ENCODE measurements at places on chromosomes 7 and 10.

GRCh38 chr10:17344206-17344605 is 110.2 kb downstream of the ST8SIA6 start:
- DNase-seq = no peak

- no peak for DNase-seq
Observed at GRCh38 chr10:62665771-62666170, 138.7 kb upstream of the ADO start.

DNA sequence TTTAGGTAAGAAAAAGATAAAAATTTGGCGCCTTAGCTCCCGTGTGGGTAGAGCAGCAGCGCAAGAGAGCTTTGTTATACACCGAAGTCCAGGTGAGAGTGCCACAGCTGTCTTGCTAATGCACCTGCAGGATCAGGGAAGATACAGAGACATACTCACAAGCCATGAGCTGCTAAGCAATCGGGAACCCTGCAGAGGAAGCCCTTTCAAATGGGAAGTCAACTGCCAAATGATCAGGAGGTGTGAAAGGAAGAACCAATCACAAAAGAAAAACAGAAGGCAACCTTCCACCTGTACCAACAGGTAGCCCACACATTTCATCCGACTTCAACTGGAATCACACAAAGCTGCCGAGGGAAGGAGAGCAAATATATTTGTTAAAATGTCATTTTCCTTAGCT is 610.5 kb upstream of the PFKP start:
- no peak for DNase-seq

- DNase-seq = no peak
Observed at GRCh38 chr10:103980288-103980906, 13.5 kb downstream of the SLK start.

DNA sequence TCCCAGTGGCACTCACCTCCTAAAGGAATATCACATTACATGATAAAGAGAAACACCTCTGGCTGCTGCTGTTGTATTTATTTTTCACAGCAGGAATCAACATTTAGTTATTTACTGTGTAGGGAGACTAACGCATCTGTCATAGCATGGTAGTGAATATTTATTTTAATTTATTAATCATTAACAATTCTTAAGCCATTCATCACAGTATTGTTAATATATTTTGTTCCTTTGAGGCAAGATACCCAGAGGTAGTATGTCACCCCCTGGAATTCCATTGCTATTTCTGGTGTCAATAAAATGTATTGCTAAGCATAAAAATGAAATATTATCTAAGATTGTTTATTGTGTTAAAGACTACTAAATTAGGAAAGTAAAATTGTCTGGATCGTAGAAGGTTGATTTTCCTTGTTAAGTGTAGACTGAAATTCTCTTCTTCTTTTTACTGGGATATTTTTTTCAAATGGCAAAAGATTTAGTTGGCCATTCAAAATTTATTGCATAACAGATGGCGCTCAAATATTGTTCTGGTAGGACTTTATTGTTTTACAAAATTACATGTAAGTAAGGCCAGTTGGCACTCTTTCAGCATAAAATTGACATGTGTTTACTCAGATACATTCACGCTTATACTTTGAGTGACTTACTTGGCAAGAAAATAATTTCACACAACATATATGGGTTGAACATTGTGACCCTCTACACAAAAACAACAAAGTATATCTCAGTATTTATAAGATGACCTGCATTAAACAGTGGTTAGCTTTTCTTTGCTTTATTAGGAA is 1358.7 kb upstream of the SORCS1 start:
- DNase-seq = no peak
